ENCODE measurements at places on chromosomes 4 and X.
A peak's percentile ranks its signal among the peaks of the same experiment; 100 is the strongest.

DNA sequence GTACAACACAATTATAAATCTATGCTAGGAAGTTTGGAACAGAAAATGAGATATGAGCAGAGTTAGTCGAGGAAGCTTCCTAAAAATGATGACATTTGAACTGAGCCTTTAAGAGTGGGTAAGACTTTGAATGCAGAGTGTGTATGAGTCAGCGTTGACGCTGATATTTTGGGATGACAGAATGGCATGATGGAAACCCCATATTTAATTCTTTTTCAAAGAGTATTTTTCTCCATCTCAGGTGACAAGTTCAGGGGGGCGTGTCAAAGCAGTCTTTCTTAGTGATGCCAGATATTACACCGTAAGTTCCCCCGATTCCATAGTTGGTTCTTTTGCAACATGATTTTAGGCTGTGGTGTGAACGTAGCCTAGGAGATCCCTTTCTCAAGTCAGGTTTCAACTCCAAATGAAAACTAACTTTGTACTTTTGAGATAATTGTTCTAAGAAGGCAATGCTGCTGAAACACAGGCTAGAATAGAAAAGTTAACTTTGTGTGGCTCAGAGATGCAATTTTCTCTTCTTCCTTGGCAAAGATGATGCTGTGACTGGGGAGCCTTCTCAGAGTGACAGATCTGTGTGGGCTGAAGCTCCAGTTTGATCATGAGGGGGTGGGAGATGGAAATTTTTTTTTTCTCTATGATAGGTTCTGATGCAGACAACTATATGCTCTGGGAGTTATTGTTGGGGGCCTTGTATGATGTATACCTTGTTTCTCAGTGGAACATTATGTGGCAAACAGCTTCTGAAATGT is 59.2 kb downstream of the GLUD2 start:
- no peak for DNase-seq

- peak; percentile 35 for DNase-seq
These were observed 66.5 kb downstream of the SHROOM4 start for GRCh38 chrX:50747471-50747900.

GRCh38 chr4:837772-838171 is 11.8 kb upstream of the CPLX1 start:
- no peak for DNase-seq

- DNase-seq = peak; percentile 30
These were observed 46.4 kb downstream of the PRPS1 start for GRCh38 chrX:107674480-107675364.

DNA sequence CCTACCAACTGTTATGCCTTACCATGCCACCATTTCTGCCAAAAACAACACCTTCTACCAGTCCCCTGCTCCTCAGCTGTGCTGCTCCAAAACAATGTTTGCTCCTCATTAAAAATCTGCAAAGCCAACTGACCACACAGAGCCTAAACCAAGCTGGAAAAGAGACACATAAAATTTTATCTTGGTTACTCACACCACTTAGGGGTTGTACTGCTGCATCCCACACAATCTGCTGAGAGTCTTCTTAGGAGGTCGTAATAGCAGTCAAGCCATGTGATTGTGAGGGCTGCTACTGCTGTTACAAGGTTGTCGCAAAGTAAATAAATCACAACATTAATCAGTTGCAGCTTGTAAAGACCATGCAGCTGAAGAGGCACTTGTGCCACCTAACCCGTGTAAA is 607.4 kb upstream of the FAM241A start:
- no peak for DNase-seq

DNA sequence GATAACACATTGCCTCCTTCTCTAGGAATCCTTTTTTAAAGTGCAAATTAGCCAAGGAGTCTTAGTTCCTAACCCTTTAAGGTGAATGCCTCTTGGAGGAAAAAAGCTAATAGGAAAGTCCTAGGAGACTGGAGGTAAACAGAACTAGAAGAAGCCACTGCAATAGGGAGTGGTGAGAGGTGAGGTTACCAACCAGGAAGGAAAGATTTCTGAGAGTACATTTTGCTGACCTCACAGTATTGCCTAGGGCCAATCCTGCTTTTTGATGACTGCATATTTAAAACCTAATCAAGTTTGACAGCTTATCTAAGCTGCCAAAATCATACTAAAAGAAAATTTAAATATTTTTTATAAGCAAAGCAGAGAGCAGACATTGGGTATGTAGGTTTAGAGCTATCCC is 7.3 kb upstream of the CUL4B start:
- no peak for DNase-seq

DNA sequence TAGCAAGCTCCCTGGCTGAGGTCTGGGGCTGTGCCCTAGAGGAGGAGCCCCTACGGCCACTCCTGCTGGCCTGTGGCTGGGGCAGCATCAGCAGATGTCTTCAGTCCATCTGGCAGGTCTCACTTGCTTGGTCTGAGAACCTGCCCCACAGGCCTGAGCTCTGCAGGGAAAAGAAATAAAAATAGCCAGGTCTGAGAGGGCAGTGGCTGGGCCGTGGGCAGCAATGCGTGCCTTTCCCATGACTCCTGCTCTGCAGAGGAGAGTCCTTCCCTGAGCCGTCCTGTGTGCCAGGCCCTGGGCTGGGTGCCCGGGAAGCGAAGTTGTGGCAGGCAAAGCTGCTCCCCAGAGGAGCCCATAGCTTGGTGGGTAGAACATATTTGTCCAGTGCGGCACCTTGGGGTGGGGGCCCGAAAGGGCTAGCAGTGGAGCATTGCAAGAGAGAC is 11.3 kb upstream of the KIAA0232 start:
- DNase-seq = no peak

DNA sequence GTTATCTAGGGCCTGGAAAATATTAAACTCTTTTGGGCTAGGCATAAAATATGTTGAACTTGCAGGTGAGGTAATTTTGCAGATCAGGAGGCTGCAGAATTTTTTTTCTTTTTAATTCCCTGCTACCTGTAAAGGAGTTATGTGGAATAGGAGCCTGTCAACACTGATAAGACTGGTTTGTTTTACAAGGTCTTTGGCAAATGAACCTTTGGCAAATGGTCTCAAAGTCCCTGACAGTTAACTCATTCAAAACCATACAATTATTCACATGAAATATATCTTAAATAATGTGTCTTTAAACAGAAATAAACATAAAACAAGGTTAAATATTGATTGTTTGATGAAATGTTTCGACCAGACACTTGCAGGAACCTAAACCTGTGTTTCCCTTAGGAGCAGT is 340.2 kb downstream of the GASK1B start:
- DNase-seq = no peak

- DNase-seq = no peak
These were observed 195.6 kb downstream of the RASL11B start for GRCh38 chr4:53057679-53058078.

GRCh38 chrX:72117636-72118210 is 14.0 kb downstream of the RTL5 start:
- no peak for DNase-seq

DNA sequence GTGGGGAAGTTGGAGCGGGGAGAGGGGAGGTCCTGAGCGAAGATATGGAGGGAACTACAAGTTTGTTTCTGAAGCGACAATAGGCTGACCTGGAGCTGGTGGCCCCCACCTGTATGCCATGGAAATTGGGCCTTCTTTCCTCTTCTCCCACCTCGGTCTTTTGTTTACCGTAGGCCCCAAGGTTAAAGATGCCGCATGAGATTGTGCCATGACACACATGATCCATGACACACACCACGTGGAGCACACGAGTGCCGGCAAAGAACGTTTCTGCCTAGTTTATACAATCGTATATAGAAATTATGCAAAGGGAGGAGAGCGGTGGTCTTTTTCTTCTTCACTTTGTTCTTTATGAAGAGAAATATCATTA is 408 bp downstream of the TMEM33 start:
- no peak for DNase-seq

GRCh38 chrX:39821709-39822095 is 276.1 kb downstream of the BCOR start:
- DNase-seq = no peak

DNA sequence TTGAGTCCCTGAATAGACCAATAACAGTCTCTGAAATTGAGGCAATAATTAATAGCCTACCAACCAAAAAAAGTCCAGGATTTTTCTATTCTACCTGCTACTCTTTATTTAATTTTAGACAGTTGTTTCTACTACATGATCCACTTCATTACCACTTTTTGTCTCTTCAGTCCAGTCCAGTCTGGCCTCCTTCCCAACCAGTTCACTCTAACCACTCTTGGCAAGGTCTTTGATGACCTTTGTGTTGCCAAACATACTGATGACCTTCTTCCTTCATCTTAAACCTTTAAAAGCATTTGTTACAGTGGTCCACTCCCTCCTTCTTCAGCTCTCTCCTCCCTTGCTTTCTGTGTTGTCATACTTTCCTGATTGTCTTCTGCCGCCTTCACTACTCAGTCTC is 12.8 kb upstream of the UBQLN2 start:
- no peak for DNase-seq

- DNase-seq = no peak
These were observed 69.3 kb upstream of the PCDH19 start for GRCh38 chrX:100479329-100479728.

DNA sequence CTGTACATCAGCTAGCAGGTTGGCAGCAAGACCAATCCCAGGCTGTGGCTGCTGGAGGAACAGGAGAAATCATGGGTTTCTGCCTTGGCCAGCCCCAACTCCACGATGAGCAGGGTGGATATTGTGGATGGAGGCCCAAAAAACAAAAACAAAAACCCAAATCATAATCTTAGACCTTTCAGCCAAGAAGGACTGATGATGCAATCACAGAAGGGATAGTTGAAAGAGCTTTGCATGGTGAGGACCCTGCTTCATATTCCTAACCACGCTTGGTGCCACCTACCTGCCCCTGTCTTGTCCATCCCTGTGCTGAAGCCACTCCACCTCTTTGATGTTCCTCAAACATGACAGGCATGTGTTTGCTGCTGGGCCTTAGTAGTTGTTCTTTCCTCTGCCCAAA is 68.8 kb upstream of the CT45A1 start:
- no peak for DNase-seq

- no peak for DNase-seq
These were observed 6.8 kb upstream of the CHIC1 start for GRCh38 chrX:73556159-73556558.

DNA sequence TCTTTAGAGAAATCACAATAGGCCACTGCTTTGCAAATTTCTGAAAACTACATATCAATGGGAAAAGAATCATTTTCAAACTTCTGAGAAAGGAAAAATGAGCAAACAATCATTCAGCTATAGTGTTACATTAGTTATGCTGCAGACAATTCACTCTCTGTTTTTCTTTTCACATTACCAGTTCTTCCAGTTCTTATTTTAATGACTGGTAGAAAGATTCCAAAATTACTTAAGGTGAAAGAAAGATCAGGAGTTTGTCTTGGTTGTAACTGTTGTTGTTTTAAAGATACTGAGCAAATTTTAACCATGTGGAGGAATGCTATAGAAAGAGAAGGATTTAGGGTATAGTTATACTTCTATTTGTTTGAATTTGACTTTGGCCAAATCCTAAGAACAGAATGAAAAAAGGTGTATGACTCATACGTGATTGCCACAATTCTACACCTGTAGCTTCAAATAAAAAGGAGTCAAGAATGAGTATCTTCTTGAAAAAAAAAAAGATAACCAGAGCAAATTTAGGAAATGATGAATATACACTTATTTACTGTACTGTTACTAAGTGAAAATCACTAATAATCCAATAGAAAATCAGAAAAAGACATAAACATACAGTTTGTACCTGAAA is 21.0 kb upstream of the RASGEF1B start:
- DNase-seq = no peak

DNA sequence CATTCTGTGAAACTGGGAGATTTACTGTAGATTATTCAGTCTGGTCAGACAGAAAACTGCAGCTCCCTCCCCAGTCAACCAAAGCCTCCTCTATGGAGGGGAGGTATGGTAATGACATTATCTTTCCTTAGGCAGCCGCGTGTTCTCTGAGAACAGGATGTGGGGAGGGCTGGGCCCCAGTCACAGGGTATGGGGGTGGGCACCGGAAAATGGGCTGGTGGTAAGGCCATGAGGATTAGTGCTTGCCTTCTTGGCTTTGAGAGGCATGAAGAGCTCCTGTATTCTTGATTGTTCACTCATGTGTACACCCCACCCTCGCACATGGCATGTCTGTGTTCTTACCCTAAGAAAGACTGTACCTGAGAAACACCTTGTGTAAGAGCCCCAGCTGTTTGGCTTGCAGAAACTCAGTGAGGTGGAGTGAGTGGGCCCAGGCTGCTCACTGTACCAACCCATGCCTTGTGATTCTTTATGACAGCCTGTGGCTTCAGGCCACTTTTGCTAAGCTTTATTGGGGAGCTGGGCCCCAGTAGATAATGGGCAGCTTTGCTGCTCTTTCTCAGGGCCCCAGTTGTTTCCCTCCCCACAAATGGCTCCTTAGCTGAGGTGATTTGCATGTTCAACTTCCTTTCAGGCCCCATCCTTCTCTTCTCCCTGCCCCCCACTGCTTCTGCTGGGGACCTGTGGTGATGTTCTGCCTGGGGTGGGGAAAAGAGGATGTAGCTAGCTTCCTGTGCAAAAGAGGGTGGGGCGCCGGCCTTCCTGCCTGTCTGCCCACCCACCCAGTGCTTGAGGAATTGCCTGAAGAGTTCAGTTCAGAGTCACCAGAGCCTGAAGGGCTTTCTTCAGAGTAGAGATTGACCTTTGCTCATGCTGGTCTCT is 30.7 kb downstream of the MSN start:
- no peak for DNase-seq
